8988T (cell line): ENCODE measurements at places on chromosomes 11 and 22.

DNA sequence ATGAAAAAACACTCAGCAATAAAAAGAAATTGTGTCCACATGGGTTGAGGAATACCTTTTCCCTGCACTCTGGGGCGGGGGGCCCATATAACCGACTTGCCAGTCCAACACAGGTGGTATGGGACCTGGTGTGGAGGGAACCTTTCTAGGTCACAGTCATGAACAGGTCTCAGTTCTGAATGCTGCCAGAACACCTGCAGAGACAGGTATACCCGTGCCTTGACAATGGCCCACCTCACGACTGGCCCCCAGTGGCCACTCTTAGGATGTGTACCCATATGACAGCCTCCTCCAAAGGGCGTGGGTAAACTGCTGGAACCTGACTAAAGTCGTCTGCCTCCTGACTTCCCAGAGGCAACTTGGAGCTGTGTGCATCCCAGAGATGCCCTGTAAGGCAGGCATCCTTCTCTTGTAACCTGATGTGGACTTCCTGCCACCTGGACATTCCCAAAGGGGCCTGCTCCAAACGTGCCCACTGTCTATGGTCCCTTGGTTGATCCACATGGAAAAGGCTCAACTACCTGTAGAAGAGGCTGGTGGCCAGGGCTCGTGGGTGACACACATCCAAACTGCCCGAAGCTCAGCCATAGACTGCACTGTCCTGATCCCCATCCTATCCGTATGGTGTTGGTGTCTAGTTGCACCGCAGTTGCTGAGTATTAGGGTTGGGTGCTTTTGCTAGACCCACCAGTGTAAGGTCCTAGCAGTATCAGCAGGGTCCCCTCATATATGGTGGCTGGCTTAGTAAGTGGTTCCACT, 859.3 kb downstream of the BRD1 start:
- no peak for DNase-seq

GRCh38 chr11:34044664-34045485, 6.7 kb upstream of the CAPRIN1 start:
- DNase-seq, result peak; percentile 31

DNA sequence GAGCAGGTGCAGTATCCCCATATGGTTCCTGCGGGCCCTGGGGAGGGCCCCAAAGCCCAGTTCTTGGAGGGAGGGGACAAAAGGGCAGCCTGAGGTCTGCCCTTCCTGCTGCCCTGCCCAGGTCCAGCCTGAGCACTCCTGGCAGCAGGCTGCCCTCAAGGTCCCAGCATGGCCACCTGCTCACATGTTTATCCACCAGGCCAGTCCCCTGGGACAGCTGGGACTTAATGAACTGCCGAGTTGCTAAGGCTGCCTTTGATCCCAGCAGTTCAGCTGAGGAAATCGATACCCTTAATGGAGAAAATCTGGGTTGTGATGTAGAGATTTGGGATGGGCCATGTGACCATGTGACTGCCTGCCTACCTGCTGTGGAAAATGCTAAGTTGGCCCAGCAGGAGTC, 146.2 kb downstream of the TRIM29 start:
- no peak for DNase-seq

- no peak for DNase-seq
Measured at GRCh38 chr22:33739516-33739915, 180.8 kb downstream of the LARGE1 start.

DNA sequence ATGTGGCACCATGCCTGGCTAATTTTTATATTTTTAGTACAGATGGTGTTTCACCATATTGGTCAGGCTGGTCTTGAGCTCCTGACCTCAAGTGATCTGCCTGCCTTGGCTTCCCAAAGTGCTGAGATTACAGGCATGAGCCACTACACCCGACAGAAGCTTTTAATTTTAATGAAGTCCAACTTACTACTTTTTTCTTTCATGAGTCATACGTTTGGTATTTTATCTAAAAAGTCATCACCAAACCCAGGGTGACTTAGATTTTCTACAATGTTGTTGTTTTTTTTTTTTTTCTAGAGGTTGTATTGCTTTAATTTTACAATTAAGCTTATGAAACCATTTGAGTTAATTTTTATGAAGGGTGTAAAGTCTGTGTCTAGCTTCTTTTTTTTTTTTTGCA, 34.9 kb downstream of the JRKL start:
- no peak for DNase-seq

GRCh38 chr22:45469281-45470073, 33.2 kb upstream of the FBLN1 start:
- DNase-seq, result no peak

DNA sequence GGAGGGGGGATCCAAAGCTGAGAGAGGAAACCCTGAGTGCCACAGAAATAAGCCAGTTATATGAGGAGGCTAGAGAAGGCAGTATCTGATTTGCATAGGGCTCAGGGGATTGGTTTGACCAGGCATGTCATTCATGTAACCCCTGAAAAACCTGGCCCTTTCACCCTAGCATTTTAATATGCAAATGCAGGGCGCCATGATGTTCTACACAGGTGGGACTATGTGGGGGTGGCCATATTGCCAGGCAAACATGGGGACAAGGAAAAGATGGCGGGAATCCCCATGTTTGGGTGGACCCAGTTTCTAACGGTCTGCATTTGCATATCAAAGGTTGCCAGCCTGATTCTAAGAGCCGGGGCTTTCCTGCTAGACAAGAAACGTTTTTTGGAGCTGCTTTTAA, 27.2 kb downstream of the CSF2RB start:
- no peak for DNase-seq

DNA sequence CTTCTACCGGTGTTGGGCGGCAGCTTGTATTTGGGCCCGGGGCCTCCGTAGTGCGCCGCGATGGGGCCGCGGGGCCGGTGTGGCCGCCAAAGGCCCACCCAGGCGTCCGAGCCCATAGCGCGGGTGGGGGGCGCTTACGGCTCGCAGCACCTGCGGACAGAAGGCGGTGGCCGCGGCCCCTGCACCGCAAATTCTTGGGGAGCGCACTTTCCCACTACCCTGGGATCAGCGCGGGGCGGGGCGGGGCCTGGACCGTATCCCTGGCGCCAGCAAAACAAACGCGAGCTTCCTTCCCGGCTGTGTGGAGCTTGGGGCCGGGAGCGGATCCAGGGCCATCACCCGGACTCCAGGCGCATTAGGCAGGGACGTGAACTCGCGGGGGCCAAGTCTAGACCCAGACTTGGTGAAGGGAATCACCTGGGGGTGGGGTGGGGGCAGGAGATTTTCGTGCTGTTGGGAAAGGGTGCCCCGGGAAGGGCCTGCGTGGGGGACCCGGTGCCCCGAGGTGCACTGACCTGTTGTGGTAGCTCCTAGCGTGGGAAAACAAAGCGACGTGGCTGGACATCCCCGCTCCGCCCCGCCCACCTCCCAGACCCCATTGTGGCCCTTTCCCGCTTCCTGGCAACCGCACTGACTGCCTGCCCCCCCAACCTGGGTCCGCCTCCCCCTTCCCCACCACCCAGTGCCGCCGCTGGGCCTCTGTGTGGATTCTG, 2.3 kb upstream of the TYMP start:
- no peak for DNase-seq

DNA sequence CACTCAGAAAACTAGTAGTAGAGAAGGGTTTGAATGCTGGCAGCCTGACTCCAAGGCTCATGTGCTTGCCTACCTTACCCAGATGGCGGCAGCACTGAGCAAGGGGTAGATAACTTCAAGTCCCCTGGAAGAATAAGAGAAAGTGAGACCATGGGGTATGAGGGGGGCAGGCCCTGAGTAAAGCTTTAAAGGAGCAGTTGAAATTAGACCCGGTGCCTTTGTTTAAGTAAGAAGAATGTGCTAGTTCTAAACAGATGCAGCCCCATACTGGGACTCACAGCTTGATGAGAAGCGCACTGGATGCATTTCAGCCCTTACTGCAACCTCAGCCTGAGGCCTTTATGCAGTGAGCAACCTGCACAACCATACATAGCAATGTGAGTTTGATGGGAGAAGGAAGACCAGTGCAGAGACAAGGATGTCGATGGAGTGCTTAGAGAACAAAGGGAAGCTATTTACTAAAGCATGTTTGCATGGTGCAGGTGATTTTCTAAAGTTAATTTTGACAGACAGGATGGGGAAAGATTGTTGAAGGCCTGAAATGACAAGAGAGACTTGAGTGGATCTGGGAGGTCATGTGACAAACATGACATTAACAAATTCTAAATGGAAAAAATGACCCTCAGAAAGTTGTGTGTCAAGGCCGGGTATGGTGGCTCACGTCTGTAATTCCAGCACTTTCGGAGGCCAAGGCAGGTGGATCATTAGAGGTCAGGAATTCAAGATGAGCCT, 27.1 kb upstream of the TMA7B start:
- peak; percentile 20 for DNase-seq
